ENCODE measurements at places on chromosomes 5 and 9. TPM values are rescaled to one million over a fixed set of nuclear protein-coding genes. Genes with fewer than 3 reads are reported as not detected.

Gene PCSK1
- total RNA-seq: not detected

Gene SELENOP
- total RNA-seq: not detected

Gene GPRIN1
- total RNA-seq: 4.6 TPM

Gene PRSS3
- total RNA-seq: not detected

Gene GNA14
- 0.59 TPM for total RNA-seq

Gene CER1
- not detected for total RNA-seq

Gene PCDHB1
- not detected for total RNA-seq

Gene ARID3C
- not detected for total RNA-seq

Gene GABRA1
- not detected for total RNA-seq

Gene MXD3
- total RNA-seq: 73.9 TPM

Gene PDE6A
- not detected for total RNA-seq

Gene F2RL1
- total RNA-seq: 0.46 TPM

Gene MLANA
- total RNA-seq: not detected

Gene DMAC1
- 50.4 TPM for total RNA-seq

Gene TLX3
- total RNA-seq: not detected

Gene EGFLAM
- not detected for total RNA-seq

Gene SLCO6A1
- not detected for total RNA-seq

Gene CCNJL
- total RNA-seq: 0.12 TPM

Gene OCLN
- 0.58 TPM for total RNA-seq

Gene ORM2
- not detected for total RNA-seq

Gene CARD9
- total RNA-seq: 1.7 TPM

Gene KCNV2
- total RNA-seq: not detected

Gene AIF1L
- 3.1 TPM for total RNA-seq

Gene CATSPER3
- total RNA-seq: 0.51 TPM

Gene ACTBL2
- not detected for total RNA-seq

Gene FOXD4
- not detected for total RNA-seq

Gene CMYA5
- total RNA-seq: 0.30 TPM

Data from activated naive CD4-positive, alpha-beta T cell treated with anti-CD3 and anti-CD28 coated beads, Interleukin-2, amount 50 U/mL, for 72 hours (primary cell).